Stimulated activated CD8-positive, alpha-beta memory T cell treated with anti-CD3 and anti-CD28 coated beads, Interleukin-7, amount 100 ng/mL, for 1 hour (primary cell): ENCODE measurements at places on chromosomes 4 and X.

DNA sequence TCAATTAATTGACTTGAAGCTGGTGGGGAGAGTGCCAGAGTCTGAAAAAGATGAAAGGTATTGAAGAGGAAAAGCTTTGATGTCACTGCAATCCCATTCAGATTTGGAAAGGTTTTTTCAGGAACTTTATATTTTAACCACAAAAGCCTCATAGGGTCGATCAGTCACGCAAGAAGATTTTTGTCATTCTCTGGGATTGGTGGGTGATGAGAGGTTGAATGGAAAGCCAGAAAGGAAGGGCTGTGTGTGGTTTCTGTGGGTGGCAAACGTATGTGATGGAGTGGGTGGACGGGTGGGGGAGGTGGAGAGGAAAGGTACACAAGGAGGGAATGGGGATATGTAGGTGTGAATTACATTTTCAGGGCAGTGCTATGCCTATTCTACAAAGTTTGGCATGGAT is 173.8 kb upstream of the SCML1 start:
- no peak for DNase-seq

- no peak for DNase-seq
Measured at GRCh38 chr4:169802873-169803272, 45.1 kb upstream of the HPF1 start.

- no peak for DNase-seq
Measured at GRCh38 chrX:6244666-6245065, 16.0 kb upstream of the NLGN4X start.

- no peak for DNase-seq
Measured at GRCh38 chrX:53018627-53019026, 30.0 kb upstream of the GPR173 start.

DNA sequence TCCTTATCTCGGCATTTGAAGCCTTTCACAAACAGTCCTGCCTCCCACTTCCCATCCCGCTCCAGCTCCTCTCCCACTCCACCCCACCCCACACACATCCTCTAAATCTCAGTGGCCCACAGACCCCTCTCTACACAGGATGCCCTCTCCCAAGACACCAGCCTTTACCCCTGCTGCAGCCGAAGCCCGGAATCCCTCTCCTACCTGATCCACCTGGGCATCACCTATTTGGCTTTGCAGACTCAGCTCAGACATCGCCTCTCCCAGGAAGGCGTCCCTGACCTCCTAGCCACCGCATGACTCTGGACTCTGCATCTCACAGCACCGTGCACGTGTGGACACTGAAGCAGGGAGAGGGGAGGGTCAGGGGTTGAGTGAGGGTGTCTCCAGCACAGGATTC is 11.5 kb downstream of the PPP2R2C start:
- no peak for DNase-seq

DNA sequence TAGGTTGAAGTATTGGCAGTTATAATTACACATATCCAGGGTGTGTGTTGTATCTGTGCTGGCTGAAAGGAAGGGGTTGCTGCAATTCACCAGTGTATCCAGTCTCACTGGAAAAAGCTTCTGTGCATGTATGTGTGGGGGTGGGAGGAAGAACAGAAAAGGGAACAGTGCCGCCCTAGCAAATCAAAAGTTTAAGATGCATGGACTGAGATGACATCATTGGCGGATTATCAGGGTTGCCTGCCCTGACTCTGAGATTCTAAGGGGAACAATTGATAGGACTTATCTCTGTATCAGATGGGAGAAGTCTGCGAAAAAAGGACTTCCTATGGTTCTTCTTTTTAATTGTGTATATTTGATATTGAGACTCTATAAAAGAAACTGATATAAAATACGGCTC is 3.5 kb downstream of the SLC25A43 start:
- no peak for DNase-seq
